ENCODE measurements at places on chromosomes 5 and 9.

- ATAC-seq: no peak
Observed at GRCh38 chr5:136749016-136749415, 383.7 kb upstream of the TRPC7 start.

GRCh38 chr5:148926207-148926606 is 99.8 kb downstream of the ADRB2 start:
- no peak for ATAC-seq

- no peak for ATAC-seq
Observed at GRCh38 chr5:406041-406440, 36.9 kb upstream of the EXOC3 start.

DNA sequence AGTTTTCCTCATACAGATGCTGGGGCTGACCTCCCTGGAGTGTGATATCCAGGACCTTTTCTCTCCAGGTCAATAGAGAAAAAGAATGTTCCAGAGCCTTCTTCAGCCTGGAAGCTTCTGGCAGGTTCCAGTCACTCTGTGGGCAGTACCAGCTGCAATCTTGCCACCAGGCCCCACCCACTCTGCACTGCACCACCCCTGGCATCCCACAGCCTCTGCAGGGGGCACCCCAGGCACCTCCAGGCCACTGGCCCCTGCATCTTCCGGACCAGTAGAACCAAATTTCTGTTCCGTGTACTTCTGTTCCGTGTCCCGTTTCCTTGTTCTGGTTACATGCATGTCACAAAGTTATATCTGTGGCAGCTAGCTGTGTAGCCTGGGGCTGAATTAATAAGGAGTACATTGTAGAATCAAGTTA is 83.3 kb upstream of the ZBTB43 start:
- ATAC-seq: no peak

DNA sequence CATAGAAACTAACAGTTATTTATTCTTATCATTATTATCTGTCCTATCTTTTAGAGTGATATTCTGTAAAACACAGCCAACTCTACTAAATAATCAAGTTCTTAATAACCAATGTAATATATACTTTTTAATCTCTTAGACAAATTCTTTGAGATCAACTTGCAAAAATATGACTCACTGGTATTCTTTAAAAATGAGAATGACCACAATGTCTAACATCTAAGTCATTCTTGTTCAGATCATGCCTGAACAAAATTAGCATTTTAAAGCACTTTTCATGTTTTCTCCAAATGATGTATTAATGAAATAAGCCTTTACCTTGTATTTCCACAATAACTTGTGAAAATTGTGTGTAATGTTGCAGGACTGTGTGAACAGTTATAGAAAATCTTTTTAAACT is 356.9 kb upstream of the RGMB start:
- no peak for ATAC-seq

DNA sequence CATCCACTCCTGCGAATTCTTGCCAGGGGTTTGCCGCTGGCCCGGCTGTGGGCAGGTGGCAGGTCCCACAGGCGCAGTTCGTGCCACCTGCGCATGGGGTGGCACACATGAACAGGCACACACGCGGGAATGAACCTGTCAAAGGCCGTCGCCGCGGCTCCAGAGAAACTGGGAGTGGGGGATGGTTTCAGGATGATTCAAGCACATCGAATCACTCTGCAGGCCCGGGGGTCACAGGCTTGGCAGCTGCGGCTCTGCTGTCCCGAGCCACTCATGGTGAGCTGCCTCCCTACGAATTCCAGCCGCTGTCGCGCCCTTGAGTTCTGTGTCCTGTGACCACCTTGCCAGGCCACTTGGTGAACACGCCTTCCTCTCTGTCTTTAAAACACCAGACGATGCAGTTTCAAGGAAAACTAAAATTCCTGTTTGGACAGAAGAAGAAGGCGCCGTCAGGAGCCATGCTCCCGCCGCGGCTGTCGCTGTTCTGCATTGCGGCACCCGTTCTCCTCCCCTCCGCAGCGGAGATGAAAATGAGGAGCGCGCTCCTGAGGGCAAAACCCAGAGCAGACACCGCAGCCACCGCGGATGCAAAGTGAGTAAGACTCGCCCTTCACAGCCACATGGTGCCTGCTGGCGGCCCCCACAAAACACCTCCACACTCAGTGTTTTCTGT is 15.4 kb upstream of the EXOC3 start:
- no peak for ATAC-seq

DNA sequence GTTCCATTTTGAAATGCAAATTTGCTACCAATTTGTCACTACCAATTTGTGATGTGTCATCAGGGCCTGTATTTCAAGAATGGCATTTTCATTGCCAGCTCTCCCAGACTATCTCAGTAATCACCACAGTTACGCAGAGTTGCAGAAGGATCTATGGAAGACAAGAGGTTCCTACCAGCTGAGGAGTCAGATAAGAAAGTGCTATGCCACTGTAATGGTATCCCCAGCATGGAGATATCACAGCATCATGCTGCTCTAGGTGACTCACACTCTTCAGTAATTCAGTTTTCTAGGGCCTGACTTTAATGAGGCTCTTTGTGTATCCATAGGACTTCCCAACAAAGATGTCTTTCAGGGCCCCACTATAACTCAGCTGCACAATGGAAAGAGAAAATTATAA is 490.3 kb downstream of the ARHGEF28 start:
- no peak for ATAC-seq

GRCh38 chr5:123708074-123708806 is 196.3 kb downstream of the CSNK1G3 start:
- ATAC-seq: no peak

- no peak for ATAC-seq
Observed at GRCh38 chr5:64822320-64822719, 53.6 kb downstream of the CWC27 start.

GRCh38 chr9:124297551-124297901 is 39.8 kb downstream of the NEK6 start:
- no peak for ATAC-seq
